CD4-positive, alpha-beta T cell treated with Interleukin-4 for 1 hour (primary cell): ENCODE measurements at places on chromosomes 12 and 14.
A peak's percentile ranks its signal among the peaks of the same experiment; 100 is the strongest.

GRCh38 chr14:93029911-93030508 is 85.7 kb downstream of the ITPK1 start:
- DNase-seq: no peak

GRCh38 chr14:90019824-90020523 is 41.8 kb upstream of the KCNK13 start:
- no peak for DNase-seq

DNA sequence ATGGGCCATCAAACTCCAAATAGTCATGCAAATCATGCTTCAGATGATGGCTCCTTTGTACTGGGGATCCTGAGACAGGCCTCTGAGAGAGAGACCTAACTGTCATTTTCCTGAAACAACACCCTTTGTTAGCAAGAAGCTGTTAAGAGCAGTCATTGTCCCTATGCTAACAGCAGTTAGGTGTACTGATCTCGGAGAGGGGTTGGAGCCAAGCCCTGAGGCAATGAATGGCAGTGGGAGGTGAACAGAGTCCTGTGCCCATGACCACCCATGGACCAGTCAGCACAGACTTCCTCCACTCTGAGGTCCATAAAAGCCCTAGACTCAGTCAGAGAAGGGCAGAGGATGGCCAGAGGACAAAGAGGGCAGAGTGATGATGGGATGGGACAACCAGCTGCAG is 747.6 kb upstream of the LRFN5 start:
- no peak for DNase-seq

DNA sequence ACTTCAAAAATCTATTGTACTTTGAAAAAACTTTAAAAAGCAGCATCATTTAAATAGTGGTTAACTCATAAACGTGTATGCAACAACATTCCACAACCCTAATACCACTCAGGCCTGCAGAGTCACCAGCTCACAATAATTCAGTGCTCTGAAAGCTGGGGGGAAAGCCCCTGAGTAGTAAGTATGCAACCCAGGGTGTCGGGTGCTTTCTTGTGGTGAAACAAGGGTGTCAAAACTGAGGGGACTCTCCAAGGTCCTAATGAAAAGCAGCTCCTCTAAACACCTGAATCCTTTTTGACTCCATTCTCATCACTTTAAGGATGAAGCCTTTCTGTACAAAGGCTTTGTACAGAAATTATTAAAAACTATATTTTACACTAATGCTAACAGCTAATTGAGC is 33.7 kb downstream of the FGFR1OP2 start:
- DNase-seq: peak; percentile 63

DNA sequence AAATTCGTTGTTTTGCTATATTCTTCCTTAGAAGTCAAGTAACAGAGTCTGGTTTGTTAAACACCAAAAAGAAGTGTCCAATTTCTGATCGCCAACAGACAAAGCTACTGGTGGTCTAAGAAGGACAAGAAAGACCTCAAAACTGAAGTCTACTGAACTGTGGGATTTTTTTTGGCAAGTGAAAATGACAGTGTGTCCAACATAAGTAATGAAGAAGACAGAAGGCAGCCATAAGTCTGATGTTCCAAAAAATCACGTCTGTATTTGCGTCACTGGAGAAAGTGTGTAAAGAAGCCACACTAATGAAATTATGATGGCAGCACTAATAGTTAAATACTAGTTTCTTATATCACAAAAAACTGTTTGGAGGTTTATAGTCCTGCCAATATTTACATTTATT is 32.6 kb downstream of the WASHC3 start:
- no peak for DNase-seq

- DNase-seq: no peak
Observed at GRCh38 chr14:82411298-82411697, 877.6 kb upstream of the SEL1L start.

DNA sequence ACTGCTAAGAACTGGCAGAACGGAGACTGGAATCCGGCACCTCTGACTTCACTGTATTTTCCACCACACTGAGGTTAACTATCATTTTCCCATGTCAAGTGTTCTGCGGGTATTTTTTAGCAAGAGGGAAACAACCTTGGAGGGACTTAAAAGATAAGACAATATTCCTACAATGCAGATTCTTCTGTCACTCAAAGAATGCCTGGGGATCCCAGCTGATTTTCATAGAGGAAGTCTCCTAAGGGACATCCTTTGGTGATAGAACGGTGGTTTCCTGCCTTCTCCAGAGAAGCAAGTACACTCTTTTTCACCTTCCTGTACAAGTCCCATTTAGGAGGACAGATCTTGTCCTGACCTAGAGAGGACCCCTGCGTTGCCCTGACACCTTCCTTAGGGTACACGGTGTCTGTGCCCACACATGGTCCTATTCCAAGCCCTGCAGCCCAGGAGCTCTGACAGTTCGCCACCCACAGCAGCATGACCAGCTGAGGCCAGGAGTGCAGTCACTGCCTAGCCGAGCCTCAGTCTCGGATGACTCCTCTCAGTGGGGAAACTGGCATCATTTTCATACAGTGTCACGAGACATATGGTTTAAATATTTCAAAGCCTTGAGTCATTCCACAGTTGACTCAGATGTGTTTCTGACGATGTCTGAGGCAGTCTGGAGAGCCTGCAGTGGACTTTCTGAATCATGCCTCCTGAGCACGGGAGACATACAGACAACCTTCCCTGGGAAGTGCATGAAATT is 181.3 kb upstream of the FKBP4 start:
- DNase-seq: no peak

- DNase-seq: no peak
Observed at GRCh38 chr12:131403676-131404075, 307.2 kb upstream of the SFSWAP start.

GRCh38 chr12:109617491-109617890 is 43.9 kb downstream of the MVK start:
- DNase-seq: no peak

GRCh38 chr12:24252602-24253001 is 303.1 kb upstream of the SOX5 start:
- no peak for DNase-seq

GRCh38 chr12:123152833-123153232 is 1.9 kb upstream of the PITPNM2 start:
- no peak for DNase-seq

DNA sequence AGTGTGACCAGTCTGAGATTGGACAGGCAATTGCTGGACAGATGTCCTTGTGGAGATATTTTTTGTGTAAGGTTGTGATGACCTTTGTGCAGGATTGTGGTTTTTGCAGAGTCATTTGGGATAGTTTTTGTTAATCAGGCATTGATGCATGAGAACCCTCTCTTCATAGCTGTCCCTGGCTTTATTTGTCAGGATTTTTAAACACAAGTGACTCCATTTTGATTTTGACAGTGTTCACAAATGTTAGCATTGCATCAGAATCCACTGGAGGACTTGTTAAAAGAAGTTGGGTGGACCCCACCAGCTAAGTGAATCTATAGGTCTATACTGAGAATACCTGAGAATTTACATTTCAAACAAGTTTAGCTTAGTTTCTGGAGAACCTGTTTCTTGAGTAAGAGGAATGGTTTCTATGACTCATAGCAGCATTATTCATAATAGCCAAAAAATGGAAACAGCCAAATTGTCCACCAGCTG is 11.8 kb downstream of the FNTB start:
- no peak for DNase-seq

- DNase-seq: peak; percentile 19
Observed at GRCh38 chr12:107759410-107759809, 1.5 kb downstream of the PRDM4 start.

DNA sequence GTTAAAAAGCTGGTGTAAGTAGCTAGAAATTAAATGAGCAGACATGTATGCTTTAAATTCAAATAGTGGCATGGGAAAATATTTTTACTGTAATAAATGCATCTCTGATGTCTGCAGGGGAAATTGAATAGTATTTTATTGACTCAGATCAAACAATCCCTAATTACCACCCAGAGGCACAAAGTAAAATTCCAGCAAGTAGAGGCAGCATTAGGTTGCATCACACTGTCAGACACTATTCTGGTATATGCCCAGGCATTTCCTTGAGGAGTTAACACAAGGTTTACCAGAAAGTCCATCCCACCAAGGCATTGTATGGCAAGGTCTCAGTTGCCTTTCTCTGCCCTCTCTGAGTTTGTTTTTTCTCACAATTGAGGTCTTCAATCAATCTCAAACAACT is 201.6 kb upstream of the KITLG start:
- DNase-seq: no peak

DNA sequence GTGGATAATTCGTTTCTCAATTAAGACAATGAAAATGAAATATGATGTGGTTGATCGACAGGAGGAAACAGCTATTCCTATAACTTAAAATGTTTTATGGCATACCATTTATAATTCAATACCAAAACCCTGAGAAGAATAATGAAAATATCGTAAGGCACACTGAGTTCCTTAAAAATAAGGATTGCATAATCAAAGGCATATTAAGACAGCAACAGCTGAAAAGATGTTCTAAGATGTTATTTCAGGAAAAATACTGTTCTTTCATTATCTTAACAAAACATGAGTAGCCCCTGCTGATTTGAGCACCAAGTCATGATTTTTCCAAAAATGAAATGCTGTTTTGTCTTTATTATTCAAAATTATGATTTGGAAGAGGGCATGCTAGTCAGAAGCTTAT is 189.4 kb upstream of the ALG10 start:
- no peak for DNase-seq

- DNase-seq: no peak
Observed at GRCh38 chr12:49604856-49605255, 583 bp downstream of the FAM186B start.

DNA sequence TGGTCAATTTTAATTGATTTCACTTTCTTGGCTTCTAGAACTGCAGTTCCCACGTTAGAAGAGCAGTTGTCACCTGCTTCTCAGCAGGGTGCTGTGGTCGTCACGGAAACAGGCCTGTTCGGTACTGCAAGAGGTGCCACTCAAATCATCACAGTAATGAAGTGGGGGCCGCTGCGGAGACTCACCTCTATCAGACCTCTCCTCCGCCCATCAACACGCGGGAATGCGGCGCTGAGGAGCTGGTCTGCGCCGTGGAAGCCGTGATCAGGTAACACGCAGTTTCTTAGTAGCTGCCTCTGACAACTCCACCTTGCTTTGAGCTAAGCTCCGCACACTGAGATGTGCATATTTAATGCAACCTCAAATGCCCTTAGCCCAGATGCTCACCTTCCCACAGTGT is 107.2 kb downstream of the UNC79 start:
- DNase-seq: no peak

- DNase-seq: no peak
Observed at GRCh38 chr12:105538880-105539279, 208.4 kb downstream of the C12orf75 start.

- no peak for DNase-seq
Observed at GRCh38 chr14:93100100-93100499, 15.6 kb downstream of the ITPK1 start.

DNA sequence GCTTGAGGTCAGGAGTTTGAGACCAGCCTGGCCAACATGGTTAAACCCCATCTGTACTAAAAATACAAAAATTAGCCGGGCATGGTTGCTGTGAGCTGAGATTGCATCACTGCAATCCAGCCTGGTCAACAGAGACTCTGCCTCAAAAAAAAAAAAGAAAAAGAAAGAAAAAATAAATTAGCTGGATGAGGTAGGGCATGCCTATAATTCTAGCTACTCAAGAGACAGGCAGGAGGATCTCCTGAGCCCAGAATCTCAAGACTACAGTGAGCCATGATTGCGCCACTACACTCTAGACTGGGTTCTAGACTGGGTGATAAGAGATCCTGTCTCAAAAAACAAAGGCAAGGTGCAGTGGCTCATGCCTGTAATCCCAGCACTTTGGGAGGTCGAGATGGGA is 16.9 kb downstream of the PPP4R3A start:
- DNase-seq: no peak
